ENCODE measurements at places on chromosomes 4 and X.

DNA sequence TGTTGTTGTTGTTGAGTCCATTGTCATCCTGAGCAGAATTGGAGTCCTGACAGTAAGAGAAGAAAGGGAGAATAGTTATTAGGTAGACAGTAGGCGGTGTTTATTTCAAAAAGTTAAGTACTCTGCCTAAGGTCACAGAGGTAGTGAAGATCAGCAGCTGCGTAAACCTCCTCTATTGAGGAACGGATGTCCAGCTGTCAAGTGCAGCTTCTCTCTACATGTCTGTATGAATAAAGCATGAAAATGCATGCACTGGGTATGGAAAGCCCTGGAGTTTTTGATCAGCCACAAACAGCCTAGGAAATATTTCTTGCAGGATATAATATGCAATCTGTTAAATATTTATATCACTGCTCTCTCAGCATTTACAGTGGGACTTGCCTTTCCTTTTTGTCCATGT is 109.4 kb upstream of the CBLL2 start:
- no peak for DNase-seq

DNA sequence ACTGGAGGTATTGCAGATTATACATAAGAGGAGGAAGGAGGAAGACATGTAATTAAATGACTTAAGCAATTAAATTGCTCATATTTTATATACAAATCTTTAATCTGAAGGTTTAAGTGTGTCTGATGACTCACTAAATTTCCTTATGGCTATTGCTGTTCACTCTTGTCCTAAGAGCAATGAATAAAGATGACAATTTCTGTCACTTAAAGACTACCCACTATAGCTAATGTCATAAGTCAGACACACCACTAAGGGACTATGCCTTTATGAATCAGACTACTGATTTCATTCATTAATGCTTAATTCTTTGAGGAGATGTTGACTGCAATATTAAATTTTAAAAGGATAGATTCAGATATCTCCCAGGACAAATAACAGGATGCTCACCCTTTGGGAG is 1514.7 kb downstream of the PCDH18 start:
- no peak for DNase-seq

DNA sequence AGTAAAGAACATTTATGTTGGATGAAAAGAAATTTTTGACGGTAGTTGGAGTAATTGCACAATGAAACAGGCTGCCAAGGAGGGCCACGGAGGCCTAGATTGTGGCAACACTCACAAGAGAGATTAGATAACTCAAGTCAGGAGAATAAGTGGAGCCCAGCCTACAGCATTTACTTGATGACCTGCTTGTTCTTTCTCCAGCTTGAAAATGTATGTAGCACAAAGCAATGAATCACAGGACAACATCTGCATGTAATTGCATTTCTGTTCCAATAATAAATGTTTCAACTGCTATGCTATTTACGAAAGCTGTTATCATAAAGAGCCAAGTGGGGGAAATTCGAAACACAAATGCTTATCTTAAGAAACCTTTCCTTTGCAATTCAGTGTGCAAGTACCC is 221.2 kb upstream of the MID1 start:
- no peak for DNase-seq

GRCh38 chr4:154807042-154807630 is 26.1 kb downstream of the RBM46 start:
- DNase-seq, result no peak

GRCh38 chrX:36198575-36198974 is 279.0 kb downstream of the CFAP47 start:
- no peak for DNase-seq

GRCh38 chr4:8708401-8709021 is 115.9 kb downstream of the CPZ start:
- DNase-seq, result peak; percentile 60

DNA sequence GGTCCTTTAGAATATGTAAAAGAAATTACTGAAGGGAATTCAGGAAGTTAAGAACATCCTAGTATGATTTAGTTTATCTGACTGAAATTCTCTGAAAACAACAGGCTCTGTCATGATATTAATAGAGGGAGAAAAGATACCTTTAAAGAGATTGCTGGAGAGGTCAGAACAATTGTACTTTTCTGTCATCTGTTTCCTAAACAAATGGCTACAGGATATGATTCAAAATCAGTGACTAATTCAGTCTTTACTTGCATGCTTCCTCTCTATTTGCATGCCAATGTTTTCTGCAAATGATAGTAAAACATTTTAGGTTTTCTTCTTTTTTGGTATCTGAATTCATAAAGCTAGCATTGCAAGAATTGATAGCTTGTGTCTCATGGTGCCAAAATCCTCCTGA is 616.7 kb upstream of the PCDH7 start:
- no peak for DNase-seq

DNA sequence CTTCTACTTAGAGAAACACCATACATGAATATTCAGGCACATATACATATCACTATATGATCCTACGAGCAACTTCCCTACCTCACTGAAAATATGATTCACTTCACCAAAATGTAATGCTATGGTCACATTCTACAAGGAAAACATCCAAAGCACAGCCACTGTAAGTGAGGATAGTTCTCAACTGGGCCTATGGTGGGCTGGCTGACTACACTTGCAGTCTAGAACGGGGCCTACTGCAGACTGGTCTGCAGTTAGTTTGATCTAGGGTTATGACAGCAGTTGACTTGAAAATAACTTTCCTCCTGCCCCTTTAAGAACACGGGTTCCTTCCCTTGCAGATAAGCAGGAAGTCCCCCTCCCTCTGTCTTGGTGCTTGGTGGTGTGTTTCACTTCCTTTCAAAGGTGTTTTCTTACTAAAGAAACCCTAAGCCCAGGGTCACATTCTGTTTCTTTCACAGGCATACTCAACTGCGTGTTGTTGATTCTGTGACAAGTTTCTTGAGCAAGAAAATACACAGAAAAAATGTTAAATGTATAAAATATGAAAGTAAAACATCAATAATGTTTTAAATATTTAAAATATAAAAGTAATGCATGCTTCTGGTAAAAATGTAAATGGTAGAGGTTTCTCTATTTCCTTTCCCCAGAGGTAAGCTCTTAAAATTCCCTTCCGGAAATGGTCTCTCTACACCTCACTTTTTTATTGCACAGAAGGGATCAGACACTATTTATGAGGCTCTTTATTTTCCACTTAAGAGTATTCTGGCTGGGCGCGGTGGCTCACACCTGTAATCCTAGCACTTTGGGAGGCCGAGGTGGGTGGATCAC is 18.0 kb upstream of the TMSB4X start:
- no peak for DNase-seq

GRCh38 chrX:30593440-30594200 is 16.1 kb upstream of the TASL start:
- no peak for DNase-seq

- DNase-seq, result no peak
Measured at GRCh38 chrX:110420771-110421499, 62.3 kb downstream of the RTL9 start.

DNA sequence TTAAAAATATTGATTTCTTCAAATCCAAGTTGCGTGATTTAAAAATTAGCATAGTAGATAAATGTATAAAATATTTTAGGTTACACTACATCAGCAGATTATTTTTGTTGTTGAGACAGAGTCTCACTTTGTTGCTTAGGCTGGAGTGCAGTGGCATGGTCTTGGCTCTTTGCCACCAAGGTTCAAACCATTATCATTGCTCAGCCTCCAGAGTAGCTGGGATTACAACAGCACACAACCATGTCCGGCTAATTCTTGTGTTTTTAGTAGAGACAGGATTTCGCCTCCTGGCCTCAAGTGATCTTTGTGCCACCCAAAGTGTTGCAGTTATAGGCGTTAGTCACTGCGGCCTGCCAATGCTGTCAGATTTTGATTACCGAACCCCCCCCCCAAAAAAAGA is 1390.5 kb upstream of the TENM3 start:
- DNase-seq, result no peak

DNA sequence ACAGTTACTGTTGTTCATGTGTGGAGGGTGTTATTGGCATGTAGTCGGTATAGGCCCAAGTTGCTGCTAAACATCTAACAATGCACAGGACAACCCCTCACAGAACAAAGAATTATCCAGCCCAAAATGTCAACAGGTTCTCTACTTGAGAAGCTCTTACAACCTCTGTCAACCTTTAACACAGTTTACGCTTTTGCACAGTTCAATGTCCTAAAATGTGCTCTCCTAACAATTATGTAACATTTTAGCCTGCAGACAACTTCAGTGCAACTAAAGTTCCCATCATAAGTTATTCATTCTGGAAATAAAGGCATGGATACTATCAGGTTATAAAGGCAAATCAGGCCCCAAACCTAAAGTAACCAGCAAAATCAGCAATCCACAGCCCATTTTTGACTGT is 66.2 kb downstream of the ASB9 start:
- DNase-seq, result no peak

DNA sequence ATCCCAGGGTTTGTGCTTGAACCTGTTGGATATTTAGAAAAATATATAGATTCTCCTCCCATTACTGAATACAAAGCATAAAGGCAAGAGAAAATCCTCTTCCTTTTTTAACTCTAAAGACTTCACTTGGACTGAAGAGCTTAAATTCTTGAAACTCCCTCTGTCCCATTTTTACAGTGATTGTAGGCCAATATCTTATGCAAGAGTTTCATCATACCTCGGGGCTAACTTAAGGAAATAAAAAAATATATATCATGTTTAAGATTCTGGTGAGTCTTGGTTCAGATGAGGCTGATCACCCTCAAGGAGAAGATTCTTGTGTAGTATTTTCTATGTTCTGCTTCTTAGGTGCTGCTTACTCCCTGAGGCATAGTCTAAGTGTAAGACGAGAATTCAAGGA is 1449.6 kb downstream of the C4orf33 start:
- no peak for DNase-seq

- no peak for DNase-seq
Measured at GRCh38 chr4:46594661-46595060, 204.7 kb upstream of the GABRA2 start.

DNA sequence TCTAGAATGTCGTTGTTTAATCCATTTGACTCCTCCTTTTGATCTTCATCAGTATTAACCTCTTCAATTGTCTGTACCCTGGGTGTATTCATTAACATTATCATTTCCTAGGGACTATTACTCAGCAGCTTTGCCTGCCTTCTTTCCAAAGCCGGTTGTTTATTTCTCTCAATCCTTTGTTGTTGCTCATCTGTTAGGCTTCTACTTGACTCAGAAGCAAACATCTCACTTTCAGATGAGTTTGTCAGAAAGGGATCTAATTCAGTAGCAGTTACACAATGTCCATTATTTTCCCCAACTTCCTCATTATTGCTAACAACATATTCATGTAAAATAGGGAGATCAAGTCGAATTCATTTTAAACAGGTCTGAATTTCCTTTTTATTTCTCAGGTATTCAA is 22.1 kb upstream of the HSD17B10 start:
- DNase-seq, result no peak

- no peak for DNase-seq
Measured at GRCh38 chr4:87033902-87034301, 99.1 kb downstream of the AFF1 start.

- no peak for DNase-seq
Measured at GRCh38 chrX:152926279-152926678, 28.4 kb downstream of the ZNF185 start.

GRCh38 chrX:121365572-121366161 is 318.3 kb downstream of the GLUD2 start:
- no peak for DNase-seq

- DNase-seq, result no peak
Measured at GRCh38 chr4:106114270-106114669, 201.7 kb downstream of the TBCK start.

- DNase-seq, result no peak
Measured at GRCh38 chrX:6660567-6661264, 125.8 kb upstream of the VCX3A start.

Measured in coronary artery (tissue), 2 donors.